ENCODE measurements at places on chromosomes 2 and 18. TPM values are rescaled to one million over a fixed set of nuclear protein-coding genes. Genes with fewer than 3 reads are reported as not detected.

The KCNG2 gene
- 1.2 TPM for total RNA-seq

The NAT8 gene
- not detected for total RNA-seq

The C2orf78 gene
- total RNA-seq = not detected

The ACTR2 gene
- total RNA-seq = 103 TPM

The HOXD10 gene
- total RNA-seq = 2.0 TPM

The KCNG3 gene
- not detected for total RNA-seq

The BOLL gene
- not detected for total RNA-seq

The PJVK gene
- total RNA-seq = 1.4 TPM

The DCDC2C gene
- total RNA-seq = not detected

The OXER1 gene
- total RNA-seq = not detected

The STAT4 gene
- total RNA-seq = 0.53 TPM

The DGUOK gene
- total RNA-seq = 107 TPM

The NCKAP5 gene
- total RNA-seq = under 0.01 TPM

The CACNB4 gene
- total RNA-seq = not detected

The C2orf74 gene
- 15.4 TPM for total RNA-seq

The TTLL4 gene
- total RNA-seq = 9.6 TPM

The G6PC2 gene
- total RNA-seq = not detected

The MRPS5 gene
- total RNA-seq = 50.9 TPM

The TNP1 gene
- not detected for total RNA-seq

The CRYGC gene
- not detected for total RNA-seq

The MAPK4 gene
- total RNA-seq = not detected

The CD8B gene
- not detected for total RNA-seq

The RNF144A gene
- 8.5 TPM for total RNA-seq

The FIGN gene
- total RNA-seq = 0.86 TPM

The LIMS3 gene
- total RNA-seq = 1.6 TPM

The SP140 gene
- total RNA-seq = 1.2 TPM

The R3HDM1 gene
- 13.3 TPM for total RNA-seq

The ITGB1BP1 gene
- 129 TPM for total RNA-seq

The ERFE gene
- total RNA-seq = 0.58 TPM

The NRP2 gene
- 75.0 TPM for total RNA-seq

The LCT gene
- not detected for total RNA-seq

The CD8B2 gene
- not detected for total RNA-seq

The MC2R gene
- not detected for total RNA-seq

The SAG gene
- total RNA-seq = not detected

The NGEF gene
- 3.2 TPM for total RNA-seq

The SP100 gene
- 77.0 TPM for total RNA-seq

The RIT2 gene
- total RNA-seq = not detected

The EFR3B gene
- total RNA-seq = 0.18 TPM

The GAL3ST2 gene
- total RNA-seq = not detected

The SRD5A2 gene
- total RNA-seq = not detected

The SPDYA gene
- under 0.01 TPM for total RNA-seq

The CCL20 gene
- 0.18 TPM for total RNA-seq

The PARD6G gene
- 0.71 TPM for total RNA-seq

The EN1 gene
- not detected for total RNA-seq

The MEP1B gene
- total RNA-seq = not detected

The IMMT gene
- 75.7 TPM for total RNA-seq

The COLEC12 gene
- total RNA-seq = 0.29 TPM

The IL1RN gene
- not detected for total RNA-seq

The GALR1 gene
- not detected for total RNA-seq

The CYP1B1 gene
- 30.0 TPM for total RNA-seq

The MCM6 gene
- 40.2 TPM for total RNA-seq

The IL36RN gene
- total RNA-seq = not detected

The CCDC88A gene
- total RNA-seq = 41.5 TPM

The ANKMY1 gene
- 6.9 TPM for total RNA-seq
